ENCODE measurements at places on chromosomes 2 and 18.

GRCh38 chr2:69279211-69279610 is 107.8 kb downstream of the GFPT1 start:
- DNase-seq, result no peak

DNA sequence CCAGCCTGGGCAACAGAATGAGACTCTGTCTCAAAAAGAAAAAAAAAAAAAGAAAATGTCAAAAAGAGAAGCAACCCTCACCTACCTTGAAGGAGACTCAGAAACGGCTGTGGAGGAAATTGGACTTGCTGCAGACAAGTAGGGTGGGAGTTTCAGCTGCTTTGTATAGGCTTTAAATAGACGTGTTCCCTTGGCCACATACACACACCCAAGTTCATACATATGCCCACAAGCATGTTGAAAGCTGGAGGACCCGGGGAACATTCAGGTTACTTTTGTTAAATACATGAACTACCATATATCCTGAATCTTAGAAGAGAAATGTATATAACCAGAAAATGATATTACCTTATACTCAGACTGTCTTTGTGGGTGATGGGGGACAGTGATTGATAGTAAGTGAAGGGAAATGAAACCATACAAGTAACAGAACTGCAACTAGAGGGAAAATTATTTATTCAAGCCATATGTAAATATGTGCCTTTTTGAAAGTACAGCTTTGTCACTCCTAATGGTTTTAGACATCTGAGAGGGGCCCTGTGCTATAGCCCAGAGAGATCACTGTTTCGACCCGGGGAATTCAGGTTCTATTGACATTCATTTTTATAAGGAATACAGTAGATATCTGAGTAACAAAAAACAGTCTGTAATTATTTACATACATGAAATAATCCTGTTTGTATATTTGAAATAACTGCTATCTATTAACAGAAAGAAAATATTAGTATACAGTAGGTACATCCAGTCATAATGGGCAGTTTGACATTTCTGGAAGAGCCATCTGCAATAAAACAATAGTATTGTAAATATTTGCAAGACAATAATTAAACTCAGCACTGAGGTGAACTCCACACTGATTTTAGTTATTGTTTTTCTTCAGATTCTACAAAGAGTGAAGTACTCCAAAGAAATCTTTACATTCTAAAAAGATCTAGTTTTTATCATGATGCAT is 48.0 kb upstream of the TGIF1 start:
- DNase-seq, result no peak

DNA sequence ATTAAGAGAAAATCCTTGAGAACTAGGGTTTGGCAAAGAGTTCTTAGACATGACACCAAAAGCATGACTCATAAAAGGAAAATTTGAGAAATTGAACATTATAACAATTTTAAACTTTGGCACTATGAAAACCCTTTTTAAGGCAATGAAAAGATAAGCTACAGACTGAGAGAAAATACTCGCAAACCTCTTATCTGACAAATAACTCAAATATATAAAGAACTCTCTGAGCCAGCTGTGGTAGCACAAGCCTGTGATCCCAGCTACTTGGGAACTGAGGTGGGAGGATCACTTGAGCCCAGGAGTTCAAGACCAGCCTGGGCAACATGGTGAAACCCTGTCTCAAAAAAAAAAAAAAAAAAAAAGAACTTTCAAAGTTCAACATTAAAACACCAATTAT is 70.5 kb downstream of the FAM168B start:
- no peak for DNase-seq

- no peak for DNase-seq
Measured at GRCh38 chr2:144834998-144835633, 315.2 kb upstream of the ZEB2 start.

DNA sequence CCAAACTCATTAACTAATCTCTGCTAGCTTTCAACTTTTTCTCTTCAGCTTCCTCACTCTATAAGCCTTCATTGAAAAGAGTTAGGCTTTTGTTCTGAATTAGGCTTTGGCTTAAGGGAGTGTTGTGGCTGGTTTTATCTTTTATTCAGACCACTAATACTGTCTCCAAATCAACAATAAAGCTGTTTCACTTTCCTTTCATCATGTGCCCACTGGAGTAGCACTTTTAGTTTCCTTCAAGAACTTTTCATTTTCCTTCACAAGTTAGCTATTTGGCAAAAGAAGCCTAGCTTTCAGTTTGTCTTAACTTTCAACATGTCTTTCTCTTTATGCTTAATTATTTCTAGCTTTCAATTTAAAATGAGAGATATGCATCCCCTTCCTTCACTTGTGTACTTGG is 271.7 kb upstream of the FSIP2 start:
- DNase-seq, result no peak

- no peak for DNase-seq
Measured at GRCh38 chr2:227488045-227488444, 16.1 kb downstream of the AGFG1 start.

- no peak for DNase-seq
Measured at GRCh38 chr18:37846996-37847395, 281.4 kb upstream of the CELF4 start.

GRCh38 chr18:45871431-45872084 is 46.1 kb downstream of the SIGLEC15 start:
- no peak for DNase-seq

GRCh38 chr2:61327173-61327572 is 143.7 kb downstream of the USP34 start:
- DNase-seq, result no peak

DNA sequence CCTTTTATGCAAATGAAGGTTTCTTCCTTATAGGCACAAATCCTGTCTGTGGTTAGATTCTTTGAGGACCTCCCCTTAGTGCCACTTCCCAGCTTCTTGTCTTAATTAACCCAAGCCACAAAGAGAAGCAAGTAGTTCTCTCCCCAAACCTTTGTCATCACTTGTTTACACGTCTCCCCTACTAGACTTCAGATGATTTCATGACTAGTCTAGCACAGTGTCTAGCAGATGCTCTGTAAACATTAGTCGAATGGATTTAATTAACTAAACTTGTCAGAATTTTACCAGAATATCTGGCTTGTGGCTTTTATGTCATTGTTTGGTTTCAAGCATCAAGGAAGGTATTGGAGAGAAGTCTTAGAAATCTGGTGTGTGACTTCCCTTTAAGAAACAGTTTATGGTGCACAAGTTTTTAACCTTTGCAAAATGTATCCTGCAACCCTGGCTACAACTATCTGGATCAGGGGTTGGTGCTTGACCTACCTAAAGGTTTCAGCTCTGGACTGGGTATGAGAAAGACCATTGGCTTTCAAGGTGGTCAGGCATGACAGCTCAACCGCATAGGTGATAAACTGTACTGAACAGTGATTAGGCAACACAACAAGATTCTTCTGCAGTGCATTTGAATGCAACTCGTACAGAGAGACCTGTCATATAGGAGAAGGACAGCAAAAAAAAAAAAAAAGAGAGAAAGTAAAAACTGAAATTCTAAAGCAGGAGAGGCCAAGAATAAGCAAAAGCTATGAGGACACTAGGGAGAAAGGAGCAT is 93.2 kb upstream of the CCDC150 start:
- no peak for DNase-seq

GRCh38 chr2:79855264-79856006 is 342.6 kb downstream of the CTNNA2 start:
- no peak for DNase-seq

DNA sequence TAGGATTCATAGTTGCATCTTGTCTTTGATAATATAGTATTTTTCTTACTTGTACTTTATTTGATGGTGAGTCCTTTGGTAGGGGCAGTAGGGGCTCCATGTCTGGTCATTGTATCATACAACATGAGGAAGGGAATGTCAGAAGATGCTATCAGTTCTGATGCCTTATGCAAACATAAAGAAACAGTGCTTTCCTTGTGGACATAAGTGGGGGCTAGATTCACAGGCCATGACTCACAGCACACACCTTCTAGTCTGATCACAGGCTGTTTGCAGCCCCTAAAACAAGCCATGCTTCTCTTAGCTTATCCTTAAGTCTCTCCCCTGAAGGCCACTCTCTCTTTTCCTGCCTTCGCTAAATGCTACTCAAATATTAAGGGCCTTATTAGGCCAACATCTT is 10.7 kb upstream of the SLC14A1 start:
- DNase-seq, result no peak

- DNase-seq, result no peak
Measured at GRCh38 chr18:36377626-36378025, 80.1 kb downstream of the FHOD3 start.

- no peak for DNase-seq
Measured at GRCh38 chr2:203586206-203586605, 51.1 kb upstream of the RAPH1 start.

- DNase-seq, result no peak
Measured at GRCh38 chr2:145771525-145771924, 1251.6 kb upstream of the ZEB2 start.

GRCh38 chr2:240789051-240789453 is 31.0 kb downstream of the KIF1A start:
- DNase-seq, result no peak

- DNase-seq, result no peak
Measured at GRCh38 chr18:46261799-46262198, 157.6 kb downstream of the HAUS1 start.

- no peak for DNase-seq
Measured at GRCh38 chr2:239902749-239903201, 122.4 kb downstream of the NDUFA10 start.

DNA sequence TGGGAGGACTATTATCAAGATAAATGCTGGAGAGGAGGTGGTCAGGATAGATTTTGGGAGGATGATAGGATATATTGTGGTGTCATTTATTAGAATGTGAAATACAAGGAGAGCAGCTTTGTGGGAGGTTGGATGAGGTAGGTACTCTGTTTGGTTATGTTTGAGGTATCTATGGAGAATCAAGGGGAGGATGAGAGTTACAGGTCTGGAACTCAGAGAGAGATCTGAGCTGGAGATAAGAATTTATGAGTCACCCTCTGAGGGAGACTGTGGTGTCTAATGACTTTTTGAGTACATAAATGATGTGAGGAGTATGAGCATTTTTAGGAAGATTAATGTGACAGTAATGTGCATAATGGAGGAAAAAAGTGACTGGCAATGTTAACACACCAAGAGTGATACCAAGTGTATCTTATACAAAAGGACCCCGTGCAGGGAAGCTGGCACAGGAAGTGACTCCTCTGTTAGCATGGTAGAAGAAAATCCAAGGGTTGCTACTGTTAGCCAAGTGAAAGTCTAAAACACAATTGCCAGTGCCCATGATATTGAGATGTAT is 48.2 kb downstream of the CRIM1 start:
- no peak for DNase-seq

DNA sequence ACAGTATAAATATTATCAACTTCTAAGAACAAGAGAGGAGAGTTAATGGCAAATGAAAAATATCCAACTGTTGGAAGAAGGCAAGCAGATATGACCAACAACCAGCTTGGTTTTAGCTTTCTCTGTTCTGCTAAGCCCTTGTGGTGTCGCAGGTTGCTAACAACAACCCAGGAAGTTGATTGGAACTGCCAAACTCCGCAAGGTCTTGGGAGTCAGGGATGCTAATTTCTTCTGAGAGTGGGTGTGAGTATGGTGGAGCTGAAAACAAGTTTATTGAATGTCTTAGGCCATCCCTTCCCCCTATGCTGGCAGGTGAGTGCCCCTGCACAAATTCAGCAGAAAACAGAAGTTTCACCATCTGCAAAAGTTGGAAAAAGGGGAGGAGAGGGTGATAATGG is 17.5 kb downstream of the BZW1 start:
- DNase-seq, result no peak

DNA sequence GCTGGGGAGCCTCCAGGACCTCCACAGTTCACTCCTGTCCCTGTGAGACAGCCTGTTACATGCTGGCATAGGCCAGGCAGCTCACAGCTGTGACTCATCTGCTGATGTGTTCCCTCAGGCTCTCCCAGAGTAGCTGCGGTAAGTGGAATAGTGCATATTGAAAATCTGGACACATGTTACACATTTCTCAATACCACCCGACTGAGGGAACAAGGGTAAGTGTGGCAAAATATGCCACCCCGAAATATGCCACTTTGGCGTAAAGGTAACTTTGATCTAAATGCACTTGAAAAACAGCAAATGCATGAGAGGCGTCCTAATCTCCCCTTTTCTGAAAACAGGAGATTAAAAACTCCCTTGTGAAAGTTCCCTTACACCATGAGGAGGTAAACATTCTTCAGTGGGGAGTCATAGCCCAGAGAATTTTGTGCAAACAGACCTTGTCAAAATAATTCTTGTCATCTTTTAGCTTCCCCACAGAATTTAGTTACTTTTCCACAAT is 557.9 kb downstream of the CCDC85A start:
- DNase-seq, result no peak

GRCh38 chr2:28436525-28437051 is 43.9 kb downstream of the FOSL2 start:
- no peak for DNase-seq

DNA sequence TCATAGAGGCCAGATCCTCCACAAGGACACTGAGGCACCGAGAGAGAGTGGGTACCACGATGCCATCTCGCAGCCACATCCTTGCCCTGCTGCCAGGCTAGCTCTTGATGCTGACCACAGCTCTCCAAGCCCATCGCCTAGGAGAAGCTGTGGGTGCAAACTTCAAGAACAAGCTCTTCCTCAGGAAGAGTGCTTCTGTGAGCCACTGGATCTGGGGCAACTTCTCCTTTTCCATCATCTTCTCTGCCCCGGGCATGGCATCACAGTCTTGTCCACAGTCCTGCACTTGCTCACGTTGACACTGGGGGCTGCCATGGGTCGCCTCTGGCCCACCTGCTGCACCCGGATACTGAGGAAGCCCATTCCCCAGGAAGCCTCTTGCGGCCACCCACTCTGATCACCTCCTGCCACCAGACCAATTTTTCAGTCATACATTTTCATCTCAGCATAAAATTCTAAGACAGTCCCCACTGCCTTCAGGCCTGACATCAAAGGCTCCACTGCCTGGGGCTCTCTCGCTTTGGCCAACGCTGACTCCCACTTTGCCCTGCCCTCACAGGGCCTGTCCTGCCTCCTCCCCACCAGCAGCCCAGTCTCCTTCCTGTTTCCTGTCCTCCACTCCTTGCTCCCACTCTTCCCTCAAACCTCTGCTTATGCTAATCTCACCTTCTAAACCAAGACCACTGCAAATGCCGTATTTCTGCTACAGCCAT is 243.9 kb downstream of the AFF3 start:
- DNase-seq, result no peak
